Cortex of kidney (tissue), 1 donor: ENCODE measurements at places on chromosomes 2 and 18.

- DNase-seq, result no peak
Measured at GRCh38 chr2:35035883-35036282, 1319.7 kb upstream of the CRIM1 start.

DNA sequence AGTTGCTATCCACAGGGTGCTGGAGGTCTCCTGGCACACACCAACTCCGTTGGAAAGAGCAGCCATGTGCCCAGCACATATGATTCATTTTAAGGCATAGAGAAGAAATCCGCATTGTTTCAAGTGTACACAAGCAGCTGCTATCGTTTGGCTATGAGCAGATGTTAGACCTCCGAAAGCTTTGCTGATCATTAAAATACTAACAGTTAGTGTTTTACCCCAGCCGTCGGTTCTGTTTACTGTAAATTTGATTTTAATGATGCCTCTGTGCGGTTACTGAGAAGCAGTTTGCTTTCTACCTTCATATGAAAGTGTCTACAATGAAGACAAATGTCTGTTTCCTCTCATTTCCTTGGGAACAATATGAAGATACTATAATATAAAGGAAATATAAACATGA is 154.9 kb downstream of the PTGR3 start:
- no peak for DNase-seq

GRCh38 chr2:20250436-20250835 is 25.5 kb upstream of the SDC1 start:
- no peak for DNase-seq

DNA sequence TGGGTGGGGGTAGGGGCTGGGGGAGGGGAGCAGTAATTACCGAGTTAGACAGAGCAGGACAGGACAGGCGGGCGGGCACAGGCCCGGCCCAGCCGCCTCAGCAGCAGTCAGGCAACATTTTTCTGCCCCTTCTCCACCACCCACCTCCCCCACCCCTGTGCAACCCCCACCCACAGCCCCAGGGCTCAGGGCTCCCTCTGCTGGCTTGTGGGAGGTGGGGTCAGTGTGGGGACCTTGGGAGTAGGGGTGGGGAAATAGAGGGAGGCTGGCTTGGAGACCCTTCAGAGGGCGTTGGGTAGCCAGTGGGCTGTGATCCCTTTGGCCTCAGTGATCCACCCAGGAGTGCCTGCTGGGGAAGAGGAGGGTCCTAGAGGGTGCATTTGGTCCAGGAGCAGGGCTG is 6.4 kb downstream of the WNT6 start:
- no peak for DNase-seq

DNA sequence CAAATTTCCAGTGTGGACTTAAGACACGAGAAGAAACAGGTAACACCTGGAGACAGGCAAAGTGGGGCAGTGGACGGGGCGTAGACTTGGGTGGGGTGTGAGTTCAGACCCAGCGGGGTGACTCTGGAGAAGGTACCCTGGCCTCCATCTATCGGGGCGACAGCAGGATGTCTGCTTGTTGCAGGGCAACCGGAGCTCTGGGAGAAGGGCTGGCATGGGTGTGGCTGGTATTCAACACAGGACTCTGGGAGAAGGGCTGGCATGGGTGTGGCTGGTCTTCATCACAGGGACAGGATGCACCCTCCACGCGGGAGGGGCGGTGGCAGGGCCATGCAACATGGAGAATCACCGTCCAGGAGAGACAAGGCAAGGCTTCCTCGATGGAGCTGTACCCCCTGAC is 198.5 kb downstream of the HDAC4 start:
- no peak for DNase-seq
